ENCODE measurements at places on chromosomes 2 and 18. TPM values are rescaled to one million over a fixed set of nuclear protein-coding genes. Genes with fewer than 3 reads are reported as not detected.

- no peak for DNase-seq
- H3K4me1 ChIP-seq, result peaks cover 6% of the 10 kb centered on the region
- no peaks in the 10 kb centered on the region for H3K36me3 ChIP-seq
- no peak overlapping the region for H3K4me3 ChIP-seq
Measured at GRCh38 chr18:79386547-79386946, 9.2 kb upstream of the NFATC1 start.

- no peaks in the 10 kb centered on the region for H3K27me3 ChIP-seq
- no peak overlapping the region for H3K27ac ChIP-seq
- H3K36me3 ChIP-seq, result peaks cover 34% of the 10 kb centered on the region
- no peak for DNase-seq
- H3K4me1 ChIP-seq, result peaks cover 4% of the 10 kb centered on the region
- H3K4me3 ChIP-seq, result no peak overlapping the region
Measured at GRCh38 chr2:24816884-24817283, 23.7 kb downstream of the CENPO start.

- H3K27ac ChIP-seq, result no peak overlapping the region
- H3K4me1 ChIP-seq, result peaks cover 43% of the 10 kb centered on the region
- DNase-seq, result no peak
- H3K36me3 ChIP-seq, result peaks cover 36% of the 10 kb centered on the region
- H3K27me3 ChIP-seq, result no peaks in the 10 kb centered on the region
Measured at GRCh38 chr2:98648451-98648850, 40.1 kb downstream of the UNC50 start.

Gene MYL12A
- 864 TPM for total RNA-seq

- H3K4me3 ChIP-seq, result no peak overlapping the region
- no peaks in the 10 kb centered on the region for H3K4me1 ChIP-seq
Measured at GRCh38 chr18:73168236-73168635, 300.4 kb upstream of the NETO1 start.

- H3K27ac ChIP-seq, result no peak overlapping the region
- peaks cover 8% of the 10 kb centered on the region for H3K27me3 ChIP-seq
- H3K36me3 ChIP-seq, result no peaks in the 10 kb centered on the region
- no peaks in the 10 kb centered on the region for H3K4me1 ChIP-seq
Measured at GRCh38 chr2:182187130-182187529, 201.5 kb downstream of the PPP1R1C start.

DNA sequence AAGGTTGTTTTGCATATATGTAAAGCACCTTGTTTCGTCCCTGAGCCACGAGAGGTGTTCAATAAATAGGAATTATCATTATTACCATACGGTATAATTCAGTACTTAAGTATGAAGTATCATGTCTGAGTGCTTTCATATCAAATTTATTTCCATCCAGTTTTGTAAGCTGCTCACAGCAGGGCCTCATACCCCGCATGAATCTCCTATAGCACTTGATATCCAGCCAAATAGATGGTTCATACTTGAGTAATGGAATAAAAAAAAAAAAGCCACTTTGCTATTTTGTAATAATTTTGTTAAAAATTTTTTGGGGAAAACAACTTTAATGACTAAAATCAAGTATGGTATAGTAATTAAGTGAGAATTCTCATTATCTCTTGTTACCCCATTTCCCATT is 160.8 kb upstream of the NOSTRIN start:
- H3K27ac ChIP-seq, result no peak overlapping the region
- DNase-seq, result no peak
- H3K4me1 ChIP-seq, result peaks cover 5% of the 10 kb centered on the region

Gene HNMT
- 0.57 TPM for total RNA-seq

DNA sequence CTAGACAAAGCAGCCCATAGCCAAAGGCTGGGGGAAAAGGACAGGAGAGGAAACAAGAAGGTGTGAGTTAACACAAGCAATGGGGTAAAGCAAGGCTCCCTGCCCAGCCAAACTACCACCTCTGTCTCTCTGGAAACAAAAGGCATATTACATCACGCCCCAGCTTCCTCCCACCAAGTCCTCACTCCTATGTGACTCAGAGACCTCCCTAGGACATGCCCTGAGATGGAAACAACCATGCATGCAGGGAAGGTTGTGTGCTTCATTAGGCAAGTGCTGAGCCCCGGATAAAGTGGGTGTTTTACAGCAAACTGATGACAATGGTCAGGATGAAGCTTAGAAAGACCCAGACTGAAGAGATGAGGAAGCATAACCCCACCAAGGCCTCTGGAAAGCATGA is 9.0 kb upstream of the ATRAID start:
- DNase-seq, result no peak
- no peaks in the 10 kb centered on the region for H3K27me3 ChIP-seq
- H3K4me1 ChIP-seq, result peaks cover 13% of the 10 kb centered on the region
- no peak overlapping the region for H3K4me3 ChIP-seq
- H3K27ac ChIP-seq, result no peak overlapping the region

- no peaks in the 10 kb centered on the region for H3K27me3 ChIP-seq
- no peak overlapping the region for H3K27ac ChIP-seq
- no peaks in the 10 kb centered on the region for H3K36me3 ChIP-seq
- H3K4me3 ChIP-seq, result no peak overlapping the region
- no peak for DNase-seq
Measured at GRCh38 chr2:76188334-76189008, 477.8 kb upstream of the GCFC2 start.

Gene CHRND
- total RNA-seq, result not detected

DNA sequence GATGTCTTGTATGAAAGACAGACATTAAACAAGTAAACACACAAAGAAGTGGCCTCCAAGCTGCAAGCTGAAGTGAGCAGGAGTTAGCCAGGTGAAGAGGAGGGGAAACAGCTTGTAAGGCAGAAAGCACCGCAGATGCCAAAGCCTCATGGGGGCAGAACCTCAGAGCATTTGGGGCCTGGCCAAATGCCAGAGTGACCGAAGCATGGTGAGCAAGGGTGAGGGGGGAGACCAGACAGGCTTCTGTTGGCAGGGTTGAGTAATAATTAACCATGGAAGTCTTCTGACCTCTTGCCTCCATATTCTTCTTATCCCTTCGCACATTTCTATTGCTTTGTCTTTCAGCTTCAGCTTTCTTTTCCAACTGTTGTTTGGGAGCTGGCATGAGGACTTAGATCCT is 5.6 kb downstream of the QPCT start:
- DNase-seq, result no peak
- peaks cover 75% of the 10 kb centered on the region for H3K27me3 ChIP-seq
- no peak overlapping the region for H3K4me3 ChIP-seq
- H3K36me3 ChIP-seq, result no peaks in the 10 kb centered on the region
